ENCODE measurements at places on chromosomes 6 and 20.

DNA sequence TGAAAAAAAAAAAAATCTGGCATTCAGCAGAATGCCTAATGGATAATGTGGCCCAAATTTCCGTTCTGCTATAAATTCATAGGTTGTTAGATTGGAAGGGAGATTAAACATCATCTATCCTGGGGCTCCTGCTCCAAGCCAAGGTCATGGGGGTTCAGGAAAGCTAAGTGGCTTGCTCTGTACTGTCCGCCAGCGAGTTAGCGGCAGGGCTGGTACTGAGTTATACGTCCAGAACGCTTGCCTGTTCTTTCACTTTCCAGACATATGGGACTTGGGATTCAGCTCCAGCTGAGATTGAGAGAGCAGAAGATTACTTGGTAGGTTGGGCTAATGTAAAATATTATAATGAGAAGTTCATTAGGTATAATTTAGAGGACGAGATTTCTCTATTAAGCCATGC is 858 bp downstream of the RWDD1 start:
- DNase-seq = peak; percentile 18

DNA sequence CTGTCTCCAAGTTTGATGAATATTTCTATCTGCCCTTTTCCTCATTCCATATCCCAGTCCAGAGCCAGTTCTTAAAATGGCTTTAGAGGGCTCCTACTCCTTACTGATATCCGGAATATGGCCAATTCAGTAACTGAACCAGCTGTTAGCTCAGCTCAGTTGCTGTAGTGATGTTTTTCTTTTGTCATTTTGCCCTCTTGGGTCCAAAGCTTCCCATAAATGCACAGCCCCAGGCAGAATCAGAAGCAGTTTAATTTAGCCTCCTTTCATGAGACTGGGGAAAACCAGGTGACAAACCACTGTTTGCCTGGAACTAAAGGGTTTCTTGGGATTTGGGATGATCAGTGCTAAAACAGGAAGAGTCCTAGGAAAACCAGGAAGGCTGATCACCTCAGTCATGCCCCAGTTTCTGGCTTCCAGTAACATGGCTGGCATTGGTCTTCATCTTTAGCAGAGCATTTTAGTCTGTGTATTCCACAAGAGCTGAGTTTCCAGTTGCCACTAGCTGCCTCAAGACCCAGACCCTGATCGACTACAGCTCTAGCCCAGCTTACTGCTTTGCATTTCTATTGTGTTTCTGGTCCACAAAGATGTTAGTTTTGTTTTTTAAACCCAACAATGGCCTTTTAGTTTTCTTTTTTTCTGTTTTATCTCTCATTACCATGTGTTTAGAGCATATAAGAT is 40.6 kb upstream of the REV3L start:
- DNase-seq = no peak

- no peak for DNase-seq
Measured at GRCh38 chr6:135901774-135902524, 50.4 kb downstream of the PDE7B start.

- DNase-seq = no peak
Measured at GRCh38 chr20:37902504-37903313, at the start of gene VSTM2L. Gene VSTM2L, plus strand, starts transcription at chr20:37903127. Its CDS starts 224 bp downstream, at chr20:37903351.

DNA sequence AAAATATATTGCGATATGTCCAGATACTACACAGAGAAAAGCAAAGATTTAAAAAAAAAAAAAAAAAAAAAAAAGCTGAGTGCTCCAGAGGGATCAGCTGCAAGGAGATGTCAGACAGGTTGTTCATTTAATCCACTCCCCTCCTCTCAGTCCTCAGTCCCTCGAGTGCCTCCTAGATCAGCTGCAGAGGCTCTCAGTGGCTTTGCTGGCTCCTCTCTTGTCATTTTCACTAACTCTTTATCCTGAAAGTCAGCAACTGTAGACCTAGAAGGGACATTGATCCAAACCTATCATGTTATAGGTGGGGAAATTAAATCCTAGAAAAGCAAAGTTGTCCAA is 61.6 kb downstream of the KIAA0319 start:
- no peak for DNase-seq

GRCh38 chr6:159252955-159253508 is 83.8 kb downstream of the FNDC1 start:
- DNase-seq = peak; percentile 26

DNA sequence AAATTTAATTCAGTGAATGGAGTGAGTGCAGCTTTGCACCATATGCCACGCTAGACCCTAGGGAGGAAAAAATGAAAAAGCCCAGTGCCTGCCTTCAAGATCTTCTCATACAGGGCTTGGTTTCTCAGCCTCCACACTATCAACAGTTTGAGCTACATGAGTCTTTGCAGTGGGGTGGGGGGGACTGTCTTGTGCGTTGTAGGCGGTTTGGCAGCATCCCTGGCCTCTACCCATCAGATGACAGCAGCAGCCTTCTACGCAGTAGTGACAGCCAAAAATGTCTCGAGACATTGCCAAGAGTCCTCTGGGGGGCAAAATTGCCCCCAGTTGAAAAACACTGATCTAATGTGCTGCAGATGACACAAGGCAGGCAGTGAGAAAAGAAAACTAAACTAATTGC is 6.2 kb downstream of the CDH22 start:
- no peak for DNase-seq

DNA sequence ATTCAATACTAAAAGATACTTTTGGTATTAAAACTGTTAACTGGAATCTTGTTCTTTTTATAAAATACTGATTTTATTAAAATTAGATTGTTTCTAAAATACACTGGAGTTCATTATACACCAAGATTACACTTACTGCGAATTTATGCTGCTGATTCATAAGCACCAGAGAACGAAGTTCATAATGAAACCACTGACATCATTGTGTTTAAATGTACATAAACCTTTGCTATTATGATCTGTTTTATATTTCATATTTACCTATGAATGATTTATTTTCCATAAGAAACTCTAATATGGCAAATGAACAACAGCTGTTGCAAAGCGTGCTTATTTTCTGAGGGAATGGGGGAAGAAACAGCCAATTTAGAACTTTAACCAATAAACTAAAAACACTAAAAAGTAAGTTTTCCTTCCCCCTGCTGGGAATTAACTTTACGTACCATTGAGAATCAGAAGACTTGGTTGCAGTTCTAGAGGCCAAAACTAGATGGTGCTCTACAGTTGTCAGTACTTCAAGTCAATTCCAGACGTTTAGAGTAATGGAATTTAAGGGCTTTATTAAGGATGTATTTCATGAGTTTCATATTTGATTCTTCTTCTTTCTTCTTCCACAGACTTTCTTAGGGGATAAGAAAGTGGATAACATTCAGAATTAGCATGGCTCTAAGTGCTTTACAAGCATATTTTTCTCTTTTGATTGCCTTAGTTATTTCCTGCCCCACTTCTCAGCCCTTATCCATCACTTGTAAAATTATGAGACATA is 30.8 kb upstream of the COL19A1 start:
- peak; percentile 4 for DNase-seq

DNA sequence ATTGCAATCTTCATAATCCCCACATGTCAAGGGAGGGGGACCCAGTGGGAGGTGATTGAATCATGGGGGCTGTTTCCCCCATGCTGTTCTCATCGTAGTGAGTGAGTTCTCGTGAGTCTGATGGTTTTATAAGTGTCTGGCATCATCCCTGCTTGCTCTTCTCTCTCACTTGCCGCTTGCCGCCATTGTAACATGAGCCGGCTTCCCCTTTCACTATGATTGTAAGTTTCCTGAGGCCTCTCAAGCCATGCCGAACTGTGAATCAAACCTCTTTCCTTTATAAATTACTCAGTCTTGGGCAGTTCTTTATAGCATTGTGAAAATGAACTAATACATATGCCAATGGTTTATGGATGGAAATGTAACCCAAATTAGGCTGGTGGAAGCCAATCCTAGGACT is 109.4 kb upstream of the AKAP12 start:
- DNase-seq = no peak

- DNase-seq = no peak
Measured at GRCh38 chr6:161536224-161536630, 262.4 kb upstream of the AGPAT4 start.

DNA sequence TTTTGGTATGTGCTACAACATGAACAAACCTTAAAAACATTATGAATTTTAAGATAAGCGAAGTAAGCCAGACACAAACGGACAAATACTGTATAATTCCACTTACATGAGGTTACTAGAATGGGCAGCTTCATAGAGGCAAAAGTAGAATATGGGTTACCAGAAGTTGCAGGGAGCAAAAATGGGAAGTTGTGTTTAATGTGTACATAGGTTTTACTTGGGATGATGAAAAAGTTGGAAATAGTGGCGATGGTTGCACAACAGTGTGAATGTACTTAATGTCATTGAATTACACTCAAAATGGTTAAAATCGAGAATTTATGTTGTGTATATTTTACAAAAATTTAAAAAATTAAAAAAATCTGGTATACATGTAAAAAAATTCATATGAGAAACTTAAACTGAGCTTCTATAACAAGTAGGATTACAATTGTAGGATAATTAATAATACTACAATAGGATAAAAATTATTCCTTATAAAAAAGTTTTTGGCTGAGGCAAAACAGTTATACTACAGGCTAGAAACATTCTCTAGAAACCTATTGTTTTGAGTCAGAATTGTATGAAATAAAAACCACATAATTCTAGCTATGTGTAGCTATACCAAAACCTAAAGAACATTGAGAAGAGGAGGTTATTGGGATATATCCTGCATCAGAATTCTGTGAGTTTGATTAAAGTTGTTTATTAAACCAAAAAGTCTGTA is 24.8 kb upstream of the DYNLRB1 start:
- no peak for DNase-seq

DNA sequence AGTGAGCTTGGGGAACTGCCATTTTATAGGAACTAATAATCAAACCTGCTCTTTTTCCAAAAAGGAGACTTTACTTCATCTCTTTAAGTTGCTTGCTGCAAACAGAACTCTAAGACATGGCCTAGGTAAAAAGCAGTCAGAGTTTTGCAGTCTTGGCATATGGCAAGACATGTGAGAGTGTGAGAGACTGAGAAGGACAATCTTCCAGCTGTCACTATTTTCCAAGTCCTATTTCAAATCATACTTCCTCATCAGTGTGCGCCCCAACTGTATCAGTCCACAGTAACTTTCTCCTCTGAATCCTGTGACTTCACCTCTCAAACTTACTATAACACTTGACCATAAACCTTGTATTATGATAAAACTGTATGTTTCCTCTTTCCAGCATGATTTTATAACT is 10.4 kb downstream of the CALHM6 start:
- DNase-seq = no peak

DNA sequence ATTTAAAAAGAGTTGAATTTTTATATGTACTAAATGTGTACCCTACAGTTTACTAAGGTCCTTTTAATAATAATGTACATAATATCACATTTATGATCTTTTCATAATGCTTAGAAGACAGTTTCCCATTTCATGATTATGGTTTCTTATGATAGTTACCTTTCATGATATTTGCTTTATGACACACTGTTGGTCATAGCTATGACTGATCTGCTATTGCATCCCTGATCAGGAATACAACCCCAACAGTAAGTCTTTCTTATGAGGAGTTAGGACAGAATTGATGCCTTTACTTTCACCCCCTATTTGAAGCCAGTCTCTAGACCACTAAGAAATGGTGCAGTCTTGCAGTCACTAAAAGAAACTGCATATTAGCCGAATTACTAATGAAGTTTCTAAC is 31.0 kb downstream of the LCA5 start:
- no peak for DNase-seq

- no peak for DNase-seq
Measured at GRCh38 chr6:48714250-48714649, 603.3 kb upstream of the PTCHD4 start.

DNA sequence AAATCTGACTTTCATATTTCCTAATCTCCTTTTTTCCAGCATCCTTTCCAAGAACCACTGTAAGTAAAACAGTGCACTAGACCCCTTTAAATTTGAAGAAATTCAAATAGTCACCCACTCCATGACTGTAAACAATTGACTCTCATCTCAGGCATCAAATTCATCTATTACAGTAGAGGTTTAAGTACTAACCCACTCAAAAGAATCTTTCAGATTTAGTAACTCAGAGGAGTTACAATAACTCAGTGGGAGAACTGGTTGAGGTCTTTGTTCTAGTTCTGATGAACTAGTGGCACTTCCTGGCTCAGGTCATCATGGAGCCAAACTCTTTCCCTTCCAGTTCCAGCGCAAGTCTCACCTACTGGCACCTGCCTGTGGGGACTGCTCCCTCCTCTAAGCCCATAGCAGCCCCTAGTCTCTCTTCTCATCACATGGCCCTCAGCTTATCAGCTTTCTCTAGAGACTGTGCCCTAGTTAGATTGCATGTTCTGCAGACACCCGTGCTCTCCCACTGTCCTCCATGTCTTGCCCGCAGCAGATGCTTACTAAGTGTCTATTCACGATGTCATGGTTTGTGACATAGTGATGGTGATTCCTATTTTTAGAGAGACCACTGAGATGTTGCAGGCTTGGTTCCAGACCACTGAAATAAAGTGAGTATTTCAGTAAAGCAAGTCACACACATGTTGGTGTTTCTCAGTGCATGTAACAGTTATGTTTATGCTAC is 196.2 kb downstream of the TBC1D7 start:
- no peak for DNase-seq

- no peak for DNase-seq
Measured at GRCh38 chr6:119240257-119241110, 109.1 kb downstream of the MAN1A1 start.

GRCh38 chr6:50905297-50905696 is 86.6 kb downstream of the TFAP2B start:
- no peak for DNase-seq

DNA sequence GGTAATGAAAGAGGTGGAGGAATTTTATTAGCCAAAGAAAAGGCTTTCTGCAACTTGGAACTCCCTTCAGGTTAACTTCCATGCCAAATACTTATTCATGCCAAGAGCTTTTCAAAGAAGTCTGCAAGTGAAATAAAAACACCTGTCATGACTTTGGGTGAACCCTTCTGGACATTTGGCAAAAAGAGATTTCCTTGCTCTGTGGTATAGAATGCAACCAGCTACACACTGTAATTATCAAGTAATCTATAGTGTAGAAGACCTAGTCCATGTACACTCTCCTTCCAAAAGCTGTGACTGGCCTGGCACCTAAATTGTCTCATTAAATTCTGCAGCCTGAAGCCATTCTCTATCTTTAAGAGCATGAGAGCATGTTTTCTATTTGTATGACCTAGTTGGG is 232.3 kb downstream of the COL12A1 start:
- DNase-seq = no peak

DNA sequence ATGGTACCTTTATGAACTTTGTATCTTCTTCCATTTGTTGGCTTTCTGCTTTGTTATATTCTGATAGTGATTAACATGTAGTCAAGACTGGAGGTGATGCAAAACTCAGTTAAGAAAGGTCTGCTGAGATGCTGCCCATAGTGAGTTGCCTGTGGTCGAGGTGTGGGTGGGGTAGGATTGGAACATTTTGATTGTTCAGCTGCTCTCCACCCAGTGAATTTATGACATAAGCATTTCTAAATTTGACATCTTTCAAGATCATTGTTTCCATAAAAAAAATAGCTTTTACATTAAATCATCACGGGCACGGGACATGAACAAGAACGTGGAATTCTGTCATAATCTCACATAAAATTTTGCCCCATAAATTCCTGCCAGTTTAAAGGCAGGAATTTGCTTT is 146.6 kb upstream of the POU3F2 start:
- DNase-seq = no peak

GRCh38 chr6:134683783-134684422 is 266.0 kb downstream of the ALDH8A1 start:
- DNase-seq = no peak

GRCh38 chr20:12316794-12317193 is 399.1 kb downstream of the BTBD3 start:
- no peak for DNase-seq

GRCh38 chr6:161374971-161375873 is 101.4 kb upstream of the AGPAT4 start:
- no peak for DNase-seq

GRCh38 chr6:80170433-80170832 is 64.0 kb downstream of the BCKDHB start:
- DNase-seq = no peak

GRCh38 chr6:13398069-13398381 is 69.7 kb upstream of the TBC1D7 start:
- DNase-seq = no peak
